ENCODE measurements at places on chromosomes 3 and 15. TPM values are rescaled to one million over a fixed set of nuclear protein-coding genes. Genes with fewer than 3 reads are reported as not detected.

The IL17RC gene
- 54.1 TPM for total RNA-seq

GRCh38 chr15:34217587-34218225 lies 7.1 kb upstream of the EMC4 start:
- no peaks in the 10 kb centered on the region for H3K4me1 ChIP-seq
- no peaks in the 10 kb centered on the region for H3K27me3 ChIP-seq
- no peak overlapping the region for H3K4me3 ChIP-seq
- no peak overlapping the region for H3K27ac ChIP-seq

GRCh38 chr3:141306922-141307321 lies 61.4 kb upstream of the ZBTB38 start:
- no peak overlapping the region for H3K27ac ChIP-seq
- ATAC-seq, result no peak
- H3K4me1 ChIP-seq, result peaks cover 15% of the 10 kb centered on the region
- no peak overlapping the region for H3K4me3 ChIP-seq
- H3K27me3 ChIP-seq, result no peaks in the 10 kb centered on the region

GRCh38 chr3:107025961-107026360 lies 351.3 kb upstream of the CCDC54 start:
- H3K27me3 ChIP-seq, result no peaks in the 10 kb centered on the region
- no peaks in the 10 kb centered on the region for H3K4me1 ChIP-seq
- ATAC-seq, result no peak
- no peak overlapping the region for H3K27ac ChIP-seq
- H3K4me3 ChIP-seq, result no peak overlapping the region
- no peaks in the 10 kb centered on the region for H3K36me3 ChIP-seq

GRCh38 chr3:170038434-170039110 lies 777 bp downstream of the GPR160 start:
- H3K4me1 ChIP-seq, result peaks cover 22% of the 10 kb centered on the region
- no peak overlapping the region for H3K27ac ChIP-seq
- no peaks in the 10 kb centered on the region for H3K36me3 ChIP-seq

DNA sequence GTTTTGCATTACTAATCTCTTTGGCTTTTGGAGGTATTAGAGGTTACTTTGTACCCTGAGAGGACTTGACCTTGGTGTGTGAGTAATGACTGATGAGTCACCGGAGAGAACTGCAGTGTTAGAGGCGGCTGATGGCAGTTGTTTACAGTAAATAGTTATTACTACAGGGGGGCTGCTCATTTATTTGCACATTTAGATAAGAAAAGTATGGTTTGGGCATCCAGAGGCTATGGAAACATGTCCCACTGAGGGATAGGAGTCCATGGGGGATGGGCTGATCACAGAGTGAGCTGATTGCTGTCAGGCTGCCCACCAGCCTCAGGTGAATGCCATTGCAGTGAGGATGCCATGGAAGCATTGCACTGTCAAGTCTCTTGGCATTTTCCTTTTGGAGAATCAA lies 17.3 kb upstream of the STAC start:
- H3K36me3 ChIP-seq, result no peaks in the 10 kb centered on the region
- H3K4me1 ChIP-seq, result no peaks in the 10 kb centered on the region
- no peaks in the 10 kb centered on the region for H3K27me3 ChIP-seq

Data from gastroesophageal sphincter (tissue), 4 donors.